ENCODE measurements at places on chromosomes 4 and X. TPM values are rescaled to one million over a fixed set of nuclear protein-coding genes. Genes with fewer than 3 reads are reported as not detected.

- DNase-seq, result no peak
Measured at GRCh38 chr4:5776510-5776909, 65.5 kb downstream of the EVC start.

DNA sequence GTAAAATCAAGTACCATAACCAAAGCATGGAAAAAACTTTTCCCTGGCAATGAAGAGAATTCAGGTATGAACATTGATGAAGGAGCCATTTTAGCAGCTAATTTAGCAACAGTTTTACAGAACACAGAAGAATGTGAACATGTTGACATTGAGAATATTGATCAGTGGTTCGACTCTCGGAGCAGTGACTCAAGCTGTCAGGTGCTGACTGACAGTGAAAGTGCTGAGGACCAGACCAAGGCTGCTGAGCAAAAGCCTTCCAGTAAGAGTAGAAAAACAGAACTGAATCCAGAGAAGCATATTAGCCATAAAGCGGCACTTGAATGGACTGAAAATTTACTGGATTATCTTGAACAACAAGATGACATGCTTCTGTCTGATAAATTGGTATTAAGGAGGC is 2.8 kb downstream of the TIGD2 start:
- no peak for DNase-seq

GRCh38 chr4:14087459-14087858 is 459.9 kb upstream of the BOD1L1 start:
- no peak for DNase-seq

DNA sequence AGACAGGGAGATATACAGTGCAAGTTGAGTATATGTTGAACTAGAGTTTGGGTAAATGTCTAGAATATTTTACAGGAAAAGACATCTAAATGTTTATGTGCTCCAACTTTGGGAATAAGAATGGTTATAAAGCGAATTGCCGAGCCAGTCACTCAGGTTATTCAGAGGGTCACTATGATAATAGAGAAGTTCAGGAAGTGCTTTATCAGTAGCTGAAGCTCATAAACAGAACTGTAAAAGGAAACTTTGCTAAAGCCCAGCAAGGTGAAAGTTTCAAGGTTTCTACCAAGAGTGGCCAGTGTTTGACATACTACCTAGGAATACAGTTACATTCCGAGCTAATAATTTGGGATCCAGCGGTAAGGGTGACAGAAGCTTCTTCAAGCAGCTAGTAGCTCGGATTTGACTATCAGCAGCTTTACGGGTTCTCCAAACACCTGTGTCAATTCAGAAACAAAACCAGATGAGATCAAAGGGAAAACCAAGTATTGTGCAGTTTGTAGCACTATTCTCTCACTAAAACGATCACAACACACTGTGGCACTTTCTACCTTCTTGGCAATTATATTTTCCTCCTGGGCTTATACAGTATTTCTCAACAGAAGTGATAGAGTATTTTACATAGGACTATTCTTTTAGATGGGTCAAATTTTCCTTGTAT is 17.2 kb upstream of the BCLAF3 start:
- DNase-seq, result no peak

Gene PHEX
- polyA plus RNA-seq, result 6.4 TPM

Gene HMX1
- not detected for polyA plus RNA-seq

Gene JCHAIN
- polyA plus RNA-seq, result 2.4 TPM
